ENCODE measurements at places on chromosomes 13 and 19. TPM values are rescaled to one million over a fixed set of nuclear protein-coding genes. Genes with fewer than 3 reads are reported as not detected.

DNA sequence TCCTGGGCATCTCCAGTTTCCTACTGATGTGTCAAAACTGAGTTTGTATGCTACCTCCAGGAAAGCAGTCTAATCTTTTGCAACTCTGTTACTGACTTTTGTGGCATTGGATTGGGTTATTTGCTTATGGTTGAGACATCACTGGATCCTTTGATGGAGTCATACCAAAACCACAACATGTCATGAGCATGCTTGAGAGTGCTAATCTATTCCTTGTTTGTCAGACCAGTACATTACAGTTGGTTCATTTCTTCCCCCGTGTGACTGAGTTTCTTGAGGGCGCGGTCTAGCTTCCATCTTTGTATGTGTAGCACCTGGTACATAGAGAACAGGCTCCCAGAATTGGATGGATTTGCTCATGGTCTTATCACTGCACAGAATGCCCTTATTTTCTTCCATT is 43.2 kb downstream of the SUGT1 start:
- DNase-seq: peak; percentile 30

- DNase-seq: peak; percentile 78
Measured at GRCh38 chr19:17841810-17842662, 5.7 kb downstream of the JAK3 start.

GRCh38 chr19:55253842-55254624 is 4.8 kb downstream of the PPP6R1 start:
- no peak for DNase-seq

SLC25A41 gene
- not detected for total RNA-seq

ZNF583 gene
- 8.3 TPM for total RNA-seq
